Kasumi-1 (cell line): ENCODE measurements at places on chromosomes 16 and 17.

GRCh38 chr17:82392941-82393340, 21.4 kb downstream of the UTS2R start:
- no peak for DNase-seq

GRCh38 chr16:67014634-67015312, 14.2 kb upstream of the CBFB start:
- DNase-seq, result no peak

DNA sequence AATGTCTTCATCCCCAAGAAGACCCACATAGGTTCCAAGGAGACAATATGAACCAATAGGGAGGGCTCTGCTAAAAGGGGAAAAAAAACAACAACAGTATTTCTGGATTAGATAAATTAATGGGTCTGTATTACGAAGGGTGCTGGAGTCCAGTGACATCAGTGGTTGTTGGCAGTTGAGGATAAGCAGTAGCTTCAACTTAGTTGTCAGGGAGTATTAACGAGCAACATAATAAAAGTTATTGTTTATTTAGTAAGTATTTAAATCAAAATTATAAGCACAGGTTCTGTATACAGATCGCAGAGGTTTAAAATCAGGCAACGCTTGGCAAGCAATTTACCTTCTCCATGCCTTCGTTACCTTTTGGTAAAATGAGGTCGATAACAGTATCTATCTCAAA, 7.6 kb upstream of the CACNG4 start:
- no peak for DNase-seq

DNA sequence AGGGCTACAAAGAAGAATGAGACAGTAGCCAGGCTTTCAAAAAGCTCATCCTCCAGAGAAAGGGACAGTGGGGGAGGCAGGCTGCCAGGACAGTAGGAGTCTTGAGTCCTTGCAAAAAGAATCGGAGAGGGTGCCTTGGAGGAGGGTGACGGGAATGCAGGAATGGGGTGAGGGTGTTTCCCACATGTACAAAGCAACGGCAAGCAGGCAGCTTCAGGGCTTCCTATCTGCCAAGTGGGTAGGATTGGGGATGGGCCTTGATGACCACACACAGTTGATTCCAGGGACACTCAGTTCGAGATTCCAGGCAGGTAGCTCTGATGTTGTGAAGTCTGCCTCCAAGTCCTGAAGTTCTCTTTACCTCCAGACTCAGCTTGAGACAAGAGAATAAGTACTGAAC, 54.4 kb downstream of the C17orf67 start:
- DNase-seq, result peak; percentile 79

GRCh38 chr17:42474276-42474675, 15.6 kb downstream of the ATP6V0A1 start:
- DNase-seq, result no peak

- DNase-seq, result no peak
Observed at GRCh38 chr16:4898811-4899473, 38.0 kb downstream of the PPL start.
